ENCODE measurements at places on chromosomes 1 and 21.

DNA sequence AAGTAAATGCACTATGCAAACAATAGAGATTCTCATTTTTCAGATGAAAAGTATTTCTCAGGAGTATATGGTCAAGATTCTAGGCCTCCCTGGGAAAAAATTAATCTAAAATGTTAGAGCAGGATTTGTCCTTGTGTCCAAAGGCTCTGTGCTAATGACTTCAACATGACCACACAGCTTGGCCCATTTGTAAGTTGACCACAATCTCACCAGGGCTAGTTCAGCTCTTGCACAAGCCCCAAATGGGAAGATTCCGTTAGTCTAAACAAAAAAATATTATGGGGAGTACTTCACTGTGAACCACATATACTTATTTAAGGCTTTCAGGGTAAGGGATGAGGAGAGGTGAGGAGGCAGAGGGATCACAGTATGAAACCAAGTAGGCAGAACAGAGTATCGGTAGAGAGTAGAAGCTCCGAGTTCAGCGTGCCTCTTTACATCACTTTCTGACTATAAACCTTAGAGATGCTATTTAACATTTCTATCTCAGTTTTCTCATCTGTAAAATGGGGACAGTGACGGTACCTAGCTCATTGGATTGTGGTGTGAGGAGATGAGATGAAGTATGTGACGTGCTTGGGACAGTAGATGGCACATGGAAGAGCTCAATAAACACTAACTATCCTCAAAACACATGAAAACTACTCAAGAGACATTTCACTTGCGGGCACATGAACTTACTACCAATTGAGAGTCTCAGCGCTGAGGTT lies 37.8 kb upstream of the CTTNBP2NL start:
- DNase-seq = no peak

- DNase-seq = no peak
These were observed 78.7 kb downstream of the PBX1 start for GRCh38 chr1:164637461-164638375.

- DNase-seq = no peak
These were observed 1.9 kb upstream of the TTLL10 start for GRCh38 chr1:1171546-1172340.

DNA sequence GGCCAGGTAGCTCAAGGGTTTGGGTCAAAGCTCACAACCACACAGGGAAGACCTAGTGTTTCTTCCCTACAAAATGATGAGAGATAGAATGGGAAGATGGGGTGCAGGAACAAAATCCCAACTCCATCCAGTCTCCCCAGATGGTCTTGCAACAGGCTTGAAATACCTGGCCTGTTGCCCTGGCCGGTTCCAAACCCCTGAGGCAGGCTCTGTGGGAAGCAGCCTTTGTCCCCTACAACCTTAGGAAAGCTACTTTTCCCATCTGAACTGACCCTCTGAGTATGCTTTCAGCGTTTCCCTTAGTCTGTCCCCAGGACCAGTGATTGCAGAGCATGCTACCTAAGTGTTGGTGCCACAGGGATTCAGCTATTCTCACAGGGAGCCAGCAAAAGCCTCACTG lies 104.0 kb downstream of the GDAP2 start:
- no peak for DNase-seq

DNA sequence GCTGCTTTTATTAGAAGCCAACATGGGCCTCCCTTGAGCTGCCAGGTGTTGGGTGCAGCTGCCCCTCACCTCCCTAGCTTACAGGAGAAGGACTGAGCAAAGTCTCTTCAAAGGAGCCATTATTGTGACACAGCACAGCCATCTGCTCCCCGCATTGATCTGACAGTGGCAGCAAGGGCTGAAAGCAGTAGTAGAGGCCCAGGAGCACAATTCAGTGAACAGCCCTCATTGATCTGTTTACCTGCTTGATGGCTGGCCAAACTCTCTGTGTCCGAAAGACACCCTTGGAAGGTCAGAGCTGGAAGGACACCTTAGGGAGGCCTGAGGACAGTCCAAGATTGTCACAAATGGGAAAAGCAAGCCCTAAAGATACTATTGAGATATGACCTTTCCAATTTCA lies 14.5 kb downstream of the HMGB4 start:
- DNase-seq = no peak

GRCh38 chr1:165641231-165641987 lies 10.4 kb downstream of the MGST3 start:
- DNase-seq = no peak

GRCh38 chr1:32761253-32761877 lies 55.8 kb downstream of the YARS1 start:
- no peak for DNase-seq

GRCh38 chr1:93349231-93350135 lies 3.8 kb downstream of the DR1 start:
- no peak for DNase-seq

GRCh38 chr1:31614414-31615005 lies 3.0 kb upstream of the HCRTR1 start:
- DNase-seq = no peak

GRCh38 chr1:24912376-24913273 lies 17.5 kb downstream of the RUNX3 start:
- no peak for DNase-seq

GRCh38 chr1:209307846-209308245 lies 275.7 kb upstream of the CAMK1G start:
- no peak for DNase-seq

GRCh38 chr1:201538612-201539551 lies at the start of gene NAV1:
NAV1 (plus strand) TSS chr1:201539127; CDS start chr1:201622885, 83,758 bp downstream.
- peak; percentile 19 for DNase-seq

DNA sequence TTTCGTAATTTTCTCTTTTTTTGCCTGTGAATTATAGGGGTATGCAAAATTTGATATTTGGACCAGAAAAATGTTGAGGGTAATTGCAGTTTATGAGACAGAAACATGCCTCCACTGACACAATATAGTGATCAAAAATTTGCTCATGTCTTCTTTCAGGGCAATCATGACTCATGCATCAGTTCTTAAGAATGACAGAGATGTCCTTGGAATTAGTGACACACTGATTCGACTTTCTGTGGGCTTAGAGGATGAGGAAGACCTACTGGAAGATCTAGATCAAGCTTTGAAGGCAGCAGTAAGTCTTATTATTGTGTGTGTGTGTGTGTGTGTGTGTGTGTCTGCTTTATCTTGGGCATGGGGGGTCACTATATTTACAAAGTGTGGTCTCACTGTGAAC lies 27.5 kb downstream of the CTH start:
- no peak for DNase-seq

DNA sequence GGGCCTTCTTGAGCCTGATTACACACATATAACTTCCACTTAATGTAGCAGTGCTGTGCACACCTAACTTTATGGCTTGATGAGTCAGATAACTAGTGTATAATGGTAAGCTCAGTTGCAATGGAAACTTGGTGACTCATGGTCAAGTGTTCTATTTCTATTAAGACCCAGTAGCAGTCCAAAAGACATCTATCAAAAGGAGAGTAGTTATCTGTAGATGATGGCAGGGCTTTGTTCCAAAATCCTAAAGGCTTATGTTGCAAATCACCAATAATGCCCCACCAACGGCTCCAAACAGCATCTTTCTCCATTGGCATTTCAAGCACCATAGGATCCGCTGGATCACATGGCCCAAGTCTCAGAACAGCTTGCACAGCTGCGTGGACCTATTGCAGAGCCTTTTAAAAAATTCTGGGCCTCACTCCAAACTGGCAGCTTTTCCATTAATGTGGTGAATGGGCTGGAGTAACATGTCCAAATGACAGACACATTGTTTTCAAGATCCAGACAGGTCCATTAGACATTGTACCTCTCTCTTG lies 566.8 kb upstream of the USP24 start:
- no peak for DNase-seq

DNA sequence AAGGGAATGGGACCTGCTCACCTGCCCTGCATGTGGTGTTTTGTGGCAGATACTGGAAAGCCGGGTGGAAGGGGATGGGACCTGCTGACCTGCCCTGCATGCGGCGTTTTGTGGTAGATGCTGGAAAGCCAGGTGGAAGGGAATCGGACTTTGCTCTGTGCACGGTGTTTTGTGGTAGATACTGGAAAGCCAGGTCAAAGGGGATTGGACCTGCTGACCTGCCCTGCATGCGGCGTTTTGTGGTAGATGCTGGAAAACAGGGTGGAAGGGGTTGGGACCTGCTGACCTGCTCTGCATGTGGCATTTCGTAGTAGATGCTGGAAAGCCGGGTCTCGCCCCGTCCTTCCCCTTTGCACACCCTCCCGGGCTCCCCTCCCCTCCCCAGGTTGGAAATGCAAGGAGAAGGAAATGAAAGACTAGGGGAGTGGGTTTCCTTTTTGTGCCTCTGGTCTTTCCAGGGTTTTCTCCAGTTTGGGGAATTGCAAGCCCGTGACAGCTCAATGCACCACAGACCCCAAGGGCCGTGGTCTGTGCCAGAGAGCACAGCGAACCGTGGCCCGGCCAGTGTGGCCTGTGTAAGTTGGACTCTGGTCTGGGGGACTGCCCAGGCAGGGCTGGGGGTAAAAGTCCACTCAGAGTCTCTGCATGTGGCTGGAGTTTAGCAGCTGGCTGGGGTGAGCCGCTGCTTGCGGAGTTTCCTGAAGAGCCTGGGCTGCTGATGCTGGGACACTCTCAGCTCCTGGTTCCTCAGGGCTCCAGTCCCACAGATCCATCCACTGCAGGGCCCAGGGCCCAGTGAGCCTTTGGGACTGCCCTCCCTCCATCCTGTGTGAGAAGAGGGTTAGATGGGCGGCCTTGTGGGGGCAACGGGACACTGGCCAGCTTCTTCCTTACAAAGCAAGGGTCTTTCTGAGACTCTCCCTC lies 105.5 kb downstream of the CRYAA start:
- DNase-seq = no peak

GRCh38 chr1:63833363-63834119 lies 59.7 kb downstream of the ROR1 start:
- no peak for DNase-seq

DNA sequence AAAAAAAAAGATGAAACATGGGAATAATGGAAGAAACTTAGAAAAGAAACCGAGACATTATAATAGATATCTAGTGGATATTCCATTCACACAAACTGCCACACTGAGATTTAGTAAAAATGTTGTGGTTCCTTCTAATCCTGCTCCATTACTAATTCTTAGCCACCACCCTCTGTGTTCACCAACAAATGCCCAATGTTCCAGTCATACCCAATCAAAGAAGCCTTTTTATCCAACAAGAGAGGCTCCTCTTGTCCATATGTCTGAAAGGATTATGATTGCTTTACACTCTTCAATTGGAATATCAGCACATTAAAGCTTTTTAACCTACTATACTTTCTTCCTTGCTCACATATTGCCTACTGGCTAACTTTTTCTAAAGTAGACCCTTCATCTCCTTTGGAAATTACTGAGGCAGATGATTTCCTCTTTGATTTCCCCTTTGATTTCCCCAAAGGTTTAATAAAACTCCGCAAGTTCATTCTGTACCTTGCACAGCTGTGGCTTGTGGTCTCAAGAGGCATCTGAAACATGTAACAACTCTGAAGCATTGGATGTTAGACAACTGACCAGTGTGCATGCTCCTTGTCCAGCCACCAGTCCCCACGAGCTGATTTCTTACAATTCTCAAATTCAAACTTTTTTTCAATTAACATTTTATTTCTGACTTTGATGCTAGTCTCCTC lies 305.6 kb upstream of the LYPLAL1 start:
- no peak for DNase-seq
